Stimulated activated CD8-positive, alpha-beta memory T cell treated with anti-CD3 and anti-CD28 coated beads, Interleukin-4, amount 100 ng/mL, for 1 hour (primary cell): ENCODE measurements at places on chromosomes 2 and 18.

DNA sequence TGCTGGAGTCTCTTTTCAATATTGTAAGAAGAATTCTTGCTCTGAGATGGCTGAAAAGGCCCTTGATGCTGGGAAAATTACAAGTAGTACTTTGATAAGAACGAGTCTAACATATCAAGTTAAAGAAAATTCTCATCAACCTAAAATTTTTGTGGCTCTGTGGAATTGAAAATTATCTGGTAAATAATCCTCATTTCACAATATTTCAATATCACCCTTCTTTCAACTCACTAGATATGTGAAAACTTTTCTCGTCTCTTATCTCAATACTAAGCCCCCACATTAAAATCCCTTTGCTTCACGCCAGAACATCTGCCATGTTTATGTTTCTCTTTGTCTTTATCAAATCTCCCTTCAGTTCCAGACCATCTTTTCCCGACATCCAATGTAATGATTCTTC lies 448.8 kb downstream of the ZNF516 start:
- no peak for DNase-seq

DNA sequence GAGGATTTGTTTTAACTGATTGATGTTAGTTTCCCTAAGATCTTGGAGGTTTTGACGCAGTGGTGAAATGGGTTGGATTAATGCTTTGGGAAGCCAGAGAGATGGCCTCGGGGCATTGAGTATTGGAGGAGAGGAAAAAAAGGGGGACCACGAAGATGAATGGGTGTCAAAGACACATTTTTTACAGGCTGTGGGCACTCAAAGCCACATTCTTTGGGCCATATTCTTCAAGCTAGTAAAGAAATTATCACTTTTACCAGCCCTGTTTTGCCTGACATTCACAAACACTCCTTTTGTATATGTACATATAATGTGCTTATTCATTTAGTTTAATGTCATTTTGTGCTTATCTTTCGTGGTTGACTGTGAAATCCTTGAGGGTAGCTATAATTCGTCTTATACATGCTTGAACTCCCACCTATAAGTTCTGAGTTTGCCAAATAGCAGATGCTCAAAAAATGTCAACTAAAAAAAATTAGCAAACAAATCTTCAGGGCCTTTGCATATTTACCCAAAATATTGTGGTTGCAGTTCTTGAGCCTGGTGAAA lies 146.3 kb downstream of the ARL6IP6 start:
- DNase-seq: no peak

- DNase-seq: no peak
These were observed 828.6 kb downstream of the TRIB2 start for GRCh38 chr2:13545320-13545719.

- DNase-seq: no peak
These were observed 11.7 kb downstream of the ARHGAP28 start for GRCh38 chr18:6741232-6741663.

DNA sequence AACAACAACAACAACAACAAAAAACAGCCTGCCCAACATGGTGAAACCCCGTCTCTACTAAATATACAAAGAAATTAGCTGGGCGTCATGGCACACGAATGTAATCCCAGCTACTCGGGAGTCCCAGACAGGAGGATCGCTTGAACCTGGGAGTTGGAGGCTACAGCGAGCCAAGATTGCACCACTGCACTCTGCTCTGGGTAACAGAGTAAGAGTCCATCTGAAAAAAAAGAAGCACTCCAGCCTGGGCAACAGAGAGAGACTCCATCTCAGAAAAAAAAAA lies 344.1 kb upstream of the PLGLB2 start:
- DNase-seq: no peak

DNA sequence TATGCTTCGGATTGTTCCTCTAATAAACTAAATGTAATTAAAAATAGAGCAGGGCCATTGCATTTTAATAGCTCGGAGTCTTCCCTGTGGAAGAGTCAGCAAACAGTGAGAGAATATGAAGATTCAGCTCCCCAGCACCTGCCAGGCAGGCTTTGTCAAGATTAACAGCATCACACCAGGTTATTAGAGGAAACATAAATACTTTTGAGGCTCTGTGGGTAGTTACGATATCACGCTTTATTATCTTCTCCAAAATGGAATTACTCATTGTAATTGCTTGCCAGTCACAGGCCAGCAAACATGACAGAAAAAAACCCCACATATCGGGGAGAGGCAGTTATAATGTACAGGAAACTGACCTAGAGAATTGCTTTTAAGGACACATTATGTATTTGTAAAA lies 303.9 kb downstream of the CPS1 start:
- no peak for DNase-seq
